ENCODE measurements at places on chromosomes 12 and 14.

GRCh38 chr12:67122584-67122983, 146.6 kb upstream of the CAND1 start:
- no peak for DNase-seq

DNA sequence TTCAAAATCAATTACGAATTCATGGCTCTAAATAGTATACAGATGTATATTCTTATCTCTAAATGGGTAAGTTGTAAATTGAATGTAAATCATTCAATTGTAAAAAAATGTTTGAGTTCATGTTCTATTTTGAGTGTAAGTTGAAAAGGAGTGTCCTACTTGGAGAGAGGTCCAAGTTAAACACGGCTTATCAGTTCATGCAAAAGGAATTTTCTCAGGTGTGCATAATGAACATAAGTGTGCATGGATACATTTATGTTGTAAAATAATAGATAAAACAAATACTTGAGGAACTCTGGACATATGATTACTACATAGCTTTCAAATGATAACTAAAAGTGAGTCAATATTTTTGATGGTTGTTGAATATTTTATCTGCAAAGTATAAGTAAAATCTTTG, 79.5 kb downstream of the PPFIA2 start:
- no peak for DNase-seq

- no peak for DNase-seq
Measured at GRCh38 chr12:116262741-116263140, 14.8 kb downstream of the MED13L start.

GRCh38 chr12:47417955-47418354, 287.9 kb downstream of the RPAP3 start:
- DNase-seq, result no peak

DNA sequence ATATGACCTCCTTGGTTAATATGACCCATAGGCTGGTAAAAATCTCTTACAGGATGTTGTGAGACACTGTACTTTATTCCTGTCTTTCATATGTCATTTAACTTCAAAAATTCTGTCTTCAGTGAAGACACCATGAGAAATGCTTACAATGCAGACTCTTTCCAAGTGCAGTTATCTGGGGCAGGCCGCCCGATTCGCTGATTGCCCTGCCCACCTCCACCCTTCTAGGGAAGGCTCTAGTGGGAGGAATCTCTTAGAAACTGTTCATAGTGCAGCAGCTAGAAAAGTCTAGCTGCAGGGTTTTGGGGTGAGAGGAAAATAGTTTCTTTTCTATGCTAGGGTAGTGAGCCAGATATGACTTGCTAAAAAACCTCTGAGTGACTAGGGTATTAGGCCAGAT, 15.0 kb upstream of the CIPC start:
- DNase-seq, result no peak

DNA sequence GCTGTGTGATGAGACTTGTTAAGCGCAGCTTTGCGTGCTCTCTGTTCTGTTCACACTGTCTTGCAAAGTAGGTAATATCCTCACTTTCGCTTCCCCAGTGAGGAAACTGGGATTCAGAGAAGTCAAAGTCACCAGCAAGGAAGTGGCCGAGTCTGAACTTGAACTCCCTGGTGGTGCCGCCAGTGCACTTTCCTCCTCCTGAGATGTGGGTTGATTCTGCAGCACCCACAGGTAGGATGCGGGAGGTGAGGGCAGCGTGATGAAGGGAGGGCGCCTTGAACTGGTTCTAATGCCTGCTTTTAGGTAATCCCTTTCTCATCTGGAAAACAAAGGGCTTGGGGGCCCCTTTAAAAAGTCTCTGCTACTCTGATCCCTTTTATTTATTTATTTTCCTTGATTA, 54.9 kb upstream of the IGF1 start:
- no peak for DNase-seq

DNA sequence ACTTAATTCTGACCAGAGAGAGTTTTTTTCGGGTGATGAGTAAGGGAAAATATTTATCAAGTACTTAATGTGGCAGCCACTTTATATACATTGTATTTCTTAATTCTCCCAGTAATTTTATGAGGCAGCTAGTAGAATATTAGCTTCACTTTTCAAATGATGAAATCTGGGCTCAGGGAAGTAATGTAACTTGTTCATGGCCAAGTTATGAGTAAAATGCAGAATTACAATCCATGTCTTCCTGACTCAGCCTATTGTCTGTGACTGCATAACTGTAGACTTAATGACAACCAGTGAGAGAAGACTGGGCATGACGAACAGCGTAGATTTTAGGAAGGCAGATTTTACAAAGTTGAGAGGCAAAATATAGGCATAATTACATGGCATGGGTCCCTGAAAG, 106.7 kb upstream of the MIS18BP1 start:
- no peak for DNase-seq

- no peak for DNase-seq
Measured at GRCh38 chr12:75747572-75748021, 236.2 kb upstream of the KRR1 start.

GRCh38 chr12:20601668-20602280, 93.4 kb upstream of the SLCO1C1 start:
- DNase-seq, result no peak
